Vagina (tissue), 2 donors: ENCODE measurements at places on chromosomes 12 and 14.
A peak's percentile ranks its signal among the peaks of the same experiment; 100 is the strongest.

GRCh38 chr12:117101953-117102799 lies 3.0 kb upstream of the TESC start:
- no peak overlapping the region for H3K4me3 ChIP-seq
- DNase-seq = no peak
- H3K36me3 ChIP-seq = no peaks in the 10 kb centered on the region
- no peak overlapping the region for H3K27ac ChIP-seq
- H3K27me3 ChIP-seq = no peaks in the 10 kb centered on the region

GRCh38 chr14:61718039-61718438 lies 22.7 kb downstream of the HIF1A start:
- H3K27me3 ChIP-seq = no peaks in the 10 kb centered on the region
- no peak overlapping the region for H3K4me3 ChIP-seq
- no peak overlapping the region for H3K27ac ChIP-seq

DNA sequence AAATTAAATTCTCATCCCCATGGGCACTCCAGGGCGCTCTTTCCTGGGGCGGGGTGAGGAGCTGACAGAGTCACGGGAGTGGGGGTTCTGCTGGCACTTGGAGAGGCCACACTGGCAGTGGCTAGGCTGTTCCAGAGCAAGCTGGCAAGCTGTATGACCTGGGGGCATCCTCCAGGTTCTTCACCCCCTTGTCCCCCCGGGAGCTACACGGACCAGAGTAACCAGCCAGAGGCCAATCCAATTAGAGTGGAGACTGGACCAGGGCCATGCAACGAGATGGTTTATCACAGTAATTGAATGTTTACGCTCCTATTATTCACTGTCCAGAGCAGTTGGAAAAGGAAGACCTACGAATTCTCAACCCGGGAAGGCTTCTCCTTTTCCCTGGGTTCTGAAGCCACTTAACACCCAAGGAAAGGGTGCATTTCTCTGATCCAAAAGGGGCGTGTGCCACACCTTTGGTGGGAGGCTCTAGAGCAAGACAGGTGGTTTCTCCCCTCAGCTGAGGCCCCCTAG lies 43.8 kb upstream of the PNMA1 start:
- no peak for DNase-seq
- peaks cover 88% of the 10 kb centered on the region for H3K4me1 ChIP-seq
- no peaks in the 10 kb centered on the region for H3K36me3 ChIP-seq
- peak overlapping the region; percentile 96 for H3K4me3 ChIP-seq

- peaks cover 10% of the 10 kb centered on the region for H3K4me1 ChIP-seq
- no peak overlapping the region for H3K27ac ChIP-seq
- H3K4me3 ChIP-seq = no peak overlapping the region
- H3K36me3 ChIP-seq = no peaks in the 10 kb centered on the region
These were observed 202.1 kb upstream of the MYL2 start for GRCh38 chr12:111122458-111122878.

- no peaks in the 10 kb centered on the region for H3K36me3 ChIP-seq
- no peak overlapping the region for H3K4me3 ChIP-seq
- peak overlapping the region; percentile 73 for H3K27ac ChIP-seq
- DNase-seq = no peak
- no peaks in the 10 kb centered on the region for H3K27me3 ChIP-seq
- H3K4me1 ChIP-seq = peaks cover 60% of the 10 kb centered on the region
These were observed 88.6 kb downstream of the NINJ2 start for GRCh38 chr12:574475-575128.

DNA sequence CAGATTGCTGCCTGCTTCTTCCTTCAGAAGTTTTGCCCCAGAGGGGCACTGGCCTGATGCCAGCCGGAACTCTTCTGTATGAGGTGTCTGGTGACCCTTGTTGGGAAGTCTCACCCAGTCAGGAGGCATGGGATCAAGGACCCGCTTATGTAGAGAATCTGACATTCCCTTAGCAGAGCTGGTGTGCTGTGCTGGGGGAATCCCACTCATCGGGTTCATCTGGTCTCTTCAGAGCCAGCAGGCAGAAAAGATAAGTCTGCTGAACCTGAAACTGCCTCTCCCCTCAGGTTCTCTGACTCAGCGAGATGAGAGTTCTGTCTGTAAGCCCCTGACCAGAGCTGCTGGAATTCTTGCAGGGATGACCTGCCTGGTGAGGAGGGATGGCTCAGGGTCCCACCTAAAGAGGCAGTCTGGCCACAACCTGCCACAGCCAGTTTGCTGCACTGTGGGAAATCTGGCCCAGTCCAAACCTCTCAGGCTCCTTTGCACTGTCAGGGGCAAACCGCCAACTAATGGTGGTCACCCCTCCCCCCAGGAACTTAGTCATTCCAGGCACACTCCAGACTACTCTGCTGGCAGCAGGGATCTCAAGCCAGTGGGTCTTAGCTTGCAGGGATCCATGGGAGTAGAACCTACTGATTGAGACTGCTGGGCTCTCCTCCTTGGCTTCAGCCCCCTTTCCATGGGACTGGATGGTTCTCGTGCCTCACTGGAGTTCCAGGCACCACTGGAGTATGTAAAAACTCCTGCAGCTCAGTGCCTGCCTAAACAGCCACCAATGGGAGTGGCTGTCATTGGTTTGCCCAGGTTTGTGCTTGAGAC lies 4.1 kb downstream of the CLEC2D start:
- H3K4me3 ChIP-seq = no peak overlapping the region
- H3K27ac ChIP-seq = no peak overlapping the region
- no peaks in the 10 kb centered on the region for H3K36me3 ChIP-seq
- no peak for DNase-seq
- no peaks in the 10 kb centered on the region for H3K27me3 ChIP-seq
- H3K4me1 ChIP-seq = no peaks in the 10 kb centered on the region

DNA sequence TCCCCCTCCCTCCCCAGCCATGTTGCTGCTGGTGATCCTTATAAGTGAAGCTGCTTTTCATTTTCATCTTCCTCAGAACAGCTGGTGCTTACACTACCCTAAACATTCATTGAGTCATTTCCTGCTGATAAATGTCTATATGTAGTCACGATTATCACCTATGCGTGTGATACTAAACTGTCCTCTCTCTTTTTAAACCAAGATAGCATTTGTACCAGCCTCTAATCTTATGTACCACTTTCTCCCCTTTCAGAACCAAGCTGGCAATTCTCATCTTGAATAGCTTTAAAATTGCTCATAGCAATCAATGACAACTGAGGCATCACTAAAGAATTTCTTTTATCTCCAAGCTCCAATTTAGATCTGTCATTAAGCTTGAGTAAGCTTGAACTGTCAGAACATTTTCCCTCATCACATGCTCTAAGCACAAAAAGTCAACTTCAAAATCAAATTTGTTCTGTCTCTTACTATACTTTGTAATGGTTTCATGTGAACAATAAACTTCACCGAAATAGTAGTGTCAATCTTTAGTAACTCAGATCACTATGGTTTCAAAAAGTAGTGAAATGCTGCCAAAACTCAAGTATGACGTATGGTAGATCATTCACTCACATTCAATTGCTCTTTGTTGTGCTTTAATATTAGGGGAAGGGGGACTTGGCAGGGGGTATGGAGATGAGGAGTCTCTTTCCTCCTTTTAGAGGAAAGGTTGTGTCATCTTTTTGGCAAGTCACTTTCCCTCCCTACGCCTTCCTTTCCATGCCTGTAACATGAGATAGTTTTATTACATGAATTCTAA lies 178.1 kb upstream of the NOVA1 start:
- H3K27ac ChIP-seq = no peak overlapping the region
- H3K27me3 ChIP-seq = no peaks in the 10 kb centered on the region
- DNase-seq = no peak
- no peak overlapping the region for H3K4me3 ChIP-seq

DNA sequence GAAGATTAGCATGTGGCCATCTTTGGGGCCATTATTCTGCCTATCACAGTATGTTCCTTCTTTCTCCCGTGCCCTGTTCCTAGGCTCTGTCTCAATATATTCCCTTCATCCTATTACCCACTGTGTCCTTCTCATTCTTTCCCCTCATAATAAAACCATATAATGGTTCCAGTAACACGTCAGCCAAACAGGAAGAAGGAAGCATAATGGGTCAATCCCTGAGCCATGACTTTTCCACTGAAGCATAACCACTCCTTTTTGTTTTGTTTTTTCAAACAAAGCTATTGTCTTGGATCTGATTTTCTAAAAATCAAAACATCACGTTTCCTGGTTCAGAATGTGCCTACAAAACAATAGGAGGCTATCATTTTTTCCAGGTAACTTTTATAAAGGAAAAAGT lies 21.3 kb upstream of the RHOJ start:
- DNase-seq = no peak
- no peak overlapping the region for H3K4me3 ChIP-seq
- H3K27ac ChIP-seq = no peak overlapping the region

DNA sequence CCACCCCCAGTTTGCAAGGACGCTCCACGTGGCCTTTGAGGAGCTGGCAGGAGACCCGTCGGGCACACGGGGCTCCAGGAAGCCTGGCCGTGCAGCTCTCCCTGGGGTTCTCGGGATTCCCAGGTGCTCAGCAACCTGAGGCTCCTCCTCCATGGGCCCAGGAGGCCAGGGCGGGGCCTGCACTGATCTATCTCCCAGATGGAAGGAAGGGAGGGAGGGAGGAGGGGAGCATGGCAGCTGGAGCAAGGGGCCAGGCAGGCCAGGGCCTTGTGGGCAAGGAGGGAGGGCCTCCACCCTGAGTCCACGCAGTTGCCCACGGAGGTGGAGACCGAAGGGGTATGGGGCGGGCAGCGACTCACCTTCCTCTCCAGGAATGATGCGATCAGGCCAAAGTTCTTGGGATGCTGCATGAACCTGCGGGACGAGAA lies 127.3 kb downstream of the RFLNA start:
- H3K4me3 ChIP-seq = peak overlapping the region; percentile 34
- H3K4me1 ChIP-seq = peaks cover 50% of the 10 kb centered on the region
- H3K27ac ChIP-seq = peak overlapping the region; percentile 89

DNA sequence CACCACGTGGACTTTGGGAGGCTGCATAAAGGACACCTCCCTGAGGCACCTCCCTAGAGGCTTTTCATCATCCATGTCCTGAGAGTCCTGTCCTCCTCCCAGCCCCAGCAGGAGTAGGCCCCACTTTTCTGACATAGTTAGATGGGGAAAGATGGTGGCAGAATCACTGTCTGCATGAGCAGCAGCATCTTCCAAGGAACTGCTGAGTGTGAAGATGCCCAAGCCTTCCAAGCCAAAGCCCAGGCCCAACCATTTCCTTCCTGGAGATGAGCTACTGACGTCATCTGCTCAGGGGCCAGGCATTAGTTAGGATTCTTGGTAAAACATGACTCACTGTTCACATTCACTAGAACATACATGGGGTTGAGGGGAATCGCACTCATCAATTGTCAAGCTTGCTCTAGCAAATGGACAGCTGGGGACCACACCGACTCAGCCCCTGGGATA lies 37.3 kb downstream of the VDR start:
- H3K27ac ChIP-seq = no peak overlapping the region
- no peak for DNase-seq
- no peaks in the 10 kb centered on the region for H3K36me3 ChIP-seq
- H3K4me1 ChIP-seq = peaks cover 27% of the 10 kb centered on the region
- H3K4me3 ChIP-seq = no peak overlapping the region
- no peaks in the 10 kb centered on the region for H3K27me3 ChIP-seq

DNA sequence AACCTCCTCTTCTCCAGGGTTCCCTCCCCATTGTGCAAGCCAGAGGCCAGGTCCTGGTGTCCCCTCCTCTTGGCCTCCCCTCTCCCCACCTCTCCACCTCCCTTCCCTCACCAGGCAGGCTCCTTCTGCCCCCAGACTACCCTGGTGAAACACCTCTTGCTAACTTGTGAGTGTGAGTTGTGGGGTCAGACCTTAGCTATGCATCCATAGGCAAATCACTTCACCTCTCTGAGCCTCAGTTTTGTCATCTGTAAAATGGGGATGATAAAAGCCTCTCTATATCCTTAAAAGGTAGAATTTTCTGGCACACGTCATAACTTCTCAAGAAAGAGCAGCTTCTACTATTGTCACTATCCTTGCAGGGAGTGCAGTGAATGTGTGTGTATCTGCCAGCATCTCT lies 7.9 kb upstream of the DIO3 start:
- no peak for DNase-seq
- H3K36me3 ChIP-seq = no peaks in the 10 kb centered on the region
- H3K27ac ChIP-seq = no peak overlapping the region
- H3K4me3 ChIP-seq = no peak overlapping the region
- H3K27me3 ChIP-seq = no peaks in the 10 kb centered on the region
- H3K4me1 ChIP-seq = peaks cover 26% of the 10 kb centered on the region

- H3K27ac ChIP-seq = no peak overlapping the region
- no peak for DNase-seq
- no peak overlapping the region for H3K4me3 ChIP-seq
- H3K4me1 ChIP-seq = no peaks in the 10 kb centered on the region
- no peaks in the 10 kb centered on the region for H3K36me3 ChIP-seq
- no peaks in the 10 kb centered on the region for H3K27me3 ChIP-seq
These were observed 145.9 kb upstream of the VASH1 start for GRCh38 chr14:76615331-76615730.

- no peak for DNase-seq
- H3K4me1 ChIP-seq = peaks cover 21% of the 10 kb centered on the region
- no peak overlapping the region for H3K4me3 ChIP-seq
- H3K27ac ChIP-seq = peak overlapping the region; percentile 70
These were observed 308.0 kb upstream of the SFSWAP start for GRCh38 chr12:131402781-131403396.

DNA sequence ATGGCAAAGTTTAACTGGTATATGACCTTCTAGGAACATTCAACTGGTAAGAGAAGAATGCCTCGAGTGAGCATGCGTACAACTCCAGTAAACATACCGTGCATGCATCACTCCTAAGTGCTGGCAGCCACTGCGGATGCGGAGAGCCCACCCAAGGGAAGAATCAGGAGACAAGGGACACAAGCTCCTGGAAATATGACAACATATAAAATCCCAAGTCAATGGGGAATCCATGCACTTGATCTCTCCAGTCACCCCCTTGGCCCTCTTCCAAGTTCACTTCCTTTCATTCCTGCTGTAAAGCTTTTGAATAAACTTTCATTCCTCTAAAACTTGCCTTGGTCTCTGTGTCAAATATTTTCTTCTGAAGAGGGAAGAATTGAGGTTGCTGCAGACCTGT lies 168.7 kb upstream of the TMCC3 start:
- H3K4me1 ChIP-seq = no peaks in the 10 kb centered on the region
- H3K36me3 ChIP-seq = no peaks in the 10 kb centered on the region
- H3K27me3 ChIP-seq = no peaks in the 10 kb centered on the region

DNA sequence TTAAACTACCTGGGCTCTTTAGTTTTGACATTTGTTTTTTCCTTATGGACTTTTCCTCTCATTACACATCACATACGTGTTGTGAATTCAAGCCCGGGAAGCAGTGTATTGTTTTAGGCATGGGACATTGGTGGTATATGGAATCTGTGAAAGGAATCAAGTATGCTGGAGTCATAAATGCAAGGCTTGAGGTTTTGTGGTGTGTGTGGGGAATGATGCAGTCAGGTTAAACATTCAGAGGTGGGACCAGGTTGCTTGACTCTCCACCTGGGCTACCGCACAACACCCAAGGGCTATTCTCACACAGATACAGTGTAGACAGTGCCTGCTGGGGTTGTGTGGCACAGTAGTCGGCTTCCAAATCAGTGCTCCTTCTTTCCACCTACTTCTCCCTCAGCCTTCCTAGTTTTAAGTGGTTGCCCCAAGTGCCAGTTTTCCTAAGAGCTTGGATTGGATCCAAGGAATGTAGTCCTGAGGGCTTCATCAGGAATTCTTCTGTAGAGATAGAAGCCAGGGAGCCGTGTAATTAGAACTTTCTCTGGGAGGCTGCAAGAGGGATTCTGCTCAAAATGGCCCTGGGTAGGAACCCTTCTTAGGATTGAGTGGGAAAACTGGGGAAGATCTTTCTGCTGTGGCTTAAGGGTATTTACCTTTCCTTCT lies 243.7 kb downstream of the C12orf75 start:
- no peaks in the 10 kb centered on the region for H3K4me1 ChIP-seq
- no peaks in the 10 kb centered on the region for H3K36me3 ChIP-seq
- DNase-seq = no peak
- no peaks in the 10 kb centered on the region for H3K27me3 ChIP-seq
- H3K4me3 ChIP-seq = no peak overlapping the region
